ENCODE measurements at places on chromosomes 12 and 14.

DNA sequence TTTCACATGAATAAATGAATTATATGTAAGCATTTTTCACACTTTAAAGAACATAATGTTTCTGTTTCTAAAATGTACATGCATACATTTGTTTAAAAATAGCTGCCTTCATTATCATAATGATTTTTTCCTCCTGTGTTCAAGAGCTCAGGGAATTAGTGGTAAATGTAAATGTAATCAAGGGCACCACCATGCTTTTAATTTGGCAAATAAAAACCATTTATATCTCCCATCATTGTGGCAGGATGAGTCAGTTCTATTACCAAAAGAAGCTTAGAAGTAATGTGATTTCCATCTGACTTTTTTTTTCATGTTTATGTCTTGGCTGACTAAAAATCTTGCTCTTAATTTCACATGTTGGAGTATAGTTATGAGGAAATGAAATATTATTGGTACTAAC is 176.1 kb downstream of the GXYLT1 start:
- no peak for DNase-seq

DNA sequence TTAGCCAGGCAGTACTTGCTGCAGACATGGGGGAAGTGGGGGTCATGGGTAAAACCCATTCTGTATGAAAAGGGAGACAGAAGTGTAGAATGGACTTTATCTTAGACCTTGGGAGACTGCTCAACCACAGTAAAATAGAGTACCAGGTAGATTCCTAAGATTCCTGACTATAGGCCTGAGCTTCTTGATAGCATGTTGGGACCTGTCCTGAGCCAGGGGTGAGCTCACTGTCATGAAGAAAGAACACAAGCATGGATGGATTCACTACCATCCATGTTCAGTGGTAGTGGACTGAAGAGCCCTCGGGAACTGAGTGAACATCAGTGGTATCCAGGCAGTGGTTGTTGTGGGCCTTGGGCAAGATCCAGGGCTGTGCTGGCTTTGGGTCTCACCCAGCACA is 1003.8 kb downstream of the TMTC2 start:
- no peak for DNase-seq

DNA sequence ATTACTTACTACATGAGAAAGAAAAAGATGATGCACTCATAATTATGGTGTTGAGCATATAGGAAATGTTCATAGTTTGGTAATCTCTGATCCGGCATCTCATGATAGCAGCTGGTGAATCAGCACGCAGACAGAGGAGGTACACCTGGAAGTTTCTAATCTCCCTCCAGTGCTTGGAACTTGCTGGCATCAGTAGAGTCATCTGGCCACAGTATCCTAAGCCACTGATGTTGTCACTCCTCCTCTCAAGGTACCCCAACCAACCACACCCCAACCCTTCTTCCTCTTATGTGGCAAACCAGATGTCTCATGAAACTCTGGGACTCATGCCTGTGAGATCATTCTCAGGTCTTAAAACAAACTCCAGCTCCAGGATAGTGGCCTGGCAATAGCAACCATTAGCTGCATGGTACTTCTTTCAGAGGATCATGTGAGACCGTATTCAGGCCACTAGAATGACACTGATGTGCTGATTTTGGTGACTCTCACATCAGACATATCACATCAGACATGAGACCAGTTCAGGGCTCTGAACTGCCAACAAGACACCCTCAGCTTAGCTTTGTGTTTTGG is 143.0 kb downstream of the RASSF9 start:
- DNase-seq: no peak

DNA sequence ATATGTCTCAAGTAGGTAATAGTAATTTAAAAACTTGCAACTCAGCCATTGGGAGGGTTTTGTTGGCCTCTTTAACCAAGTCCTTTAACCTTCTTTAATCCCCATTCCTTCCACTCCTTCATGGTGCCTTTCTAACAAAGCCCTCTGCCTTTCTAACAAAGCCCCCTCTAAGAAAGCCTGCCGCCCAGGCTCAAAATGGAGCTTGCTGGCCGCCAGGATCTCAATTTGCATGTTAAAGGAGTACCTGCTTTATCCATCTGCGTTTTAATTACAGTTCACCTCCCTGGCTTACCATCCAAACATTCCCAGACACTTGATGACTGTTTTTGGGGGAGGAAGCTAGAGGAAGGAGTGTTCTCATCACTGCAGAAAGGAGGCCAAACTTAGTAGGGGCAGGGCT is 183.4 kb downstream of the PTPN11 start:
- DNase-seq: no peak

GRCh38 chr12:108131657-108132126 is 2.6 kb downstream of the WSCD2 start:
- no peak for DNase-seq

- no peak for DNase-seq
These were observed 447.5 kb upstream of the DCN start for GRCh38 chr12:91630083-91630482.

- DNase-seq: no peak
These were observed 15.7 kb downstream of the CLEC4C start for GRCh38 chr12:7731486-7731885.
